ENCODE measurements at places on chromosomes 4 and X. TPM values are rescaled to one million over a fixed set of nuclear protein-coding genes. Genes with fewer than 3 reads are reported as not detected.

DNA sequence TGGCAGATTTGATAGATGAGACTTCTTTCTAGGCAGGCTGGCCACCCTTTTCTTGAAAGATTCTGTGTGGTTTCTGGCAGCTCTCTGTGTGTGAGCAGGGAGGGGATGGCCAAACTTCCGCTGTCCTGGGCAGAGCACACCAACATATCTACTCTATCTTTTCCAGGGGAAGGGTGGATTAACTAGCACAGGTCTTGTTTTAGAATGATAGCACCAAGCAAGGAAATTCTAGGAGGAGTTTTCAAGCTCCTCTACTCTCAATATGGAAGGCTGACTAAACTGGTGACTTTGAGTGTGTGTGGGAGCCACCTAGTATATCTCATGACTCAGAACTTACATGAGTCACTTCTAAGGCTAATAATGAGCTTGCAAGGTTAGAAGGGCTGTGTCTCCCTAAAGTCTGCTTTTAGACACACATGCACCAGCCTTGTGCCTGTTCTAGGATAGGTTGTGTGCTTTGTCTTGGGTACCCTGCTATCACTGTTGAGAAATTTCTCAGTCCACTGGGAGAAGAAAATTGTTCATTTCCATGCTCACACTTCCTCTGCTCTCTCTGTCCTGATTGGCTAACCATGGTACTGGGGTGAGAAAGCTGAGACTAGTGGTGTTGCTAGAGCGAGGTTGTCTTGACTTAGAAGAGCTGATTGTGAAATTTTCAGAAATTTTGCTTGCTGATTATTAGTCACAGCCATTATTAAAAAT is 72.9 kb downstream of the YIPF6 start:
- H3K36me3 ChIP-seq, result peaks cover 3% of the 10 kb centered on the region
- peak; percentile 15 for DNase-seq
- H3K27me3 ChIP-seq, result no peaks in the 10 kb centered on the region
- peak overlapping the region; percentile 65 for H3K27ac ChIP-seq

The PCDH11X gene
- total RNA-seq, result not detected

The GASK1B gene
- total RNA-seq, result not detected

DNA sequence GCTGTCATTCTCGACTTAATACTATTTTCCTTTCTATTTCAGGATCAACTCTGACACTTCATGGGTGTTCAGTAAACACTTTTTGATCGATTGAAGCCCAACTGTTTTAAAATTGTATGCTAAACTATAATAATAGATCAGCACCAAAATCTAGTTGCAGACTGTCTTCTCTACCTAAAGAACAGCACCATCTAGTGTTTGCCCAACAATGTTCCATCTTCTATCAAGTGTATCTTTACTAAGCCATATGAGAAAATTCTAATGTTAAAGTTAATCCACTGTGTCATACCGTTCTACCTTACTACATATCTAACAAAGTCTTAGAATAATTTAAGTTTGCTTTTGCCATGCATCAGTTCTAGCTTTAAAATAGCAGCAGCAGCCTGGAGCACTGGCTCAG is 113.0 kb upstream of the PRDX4 start:
- H3K27me3 ChIP-seq, result no peaks in the 10 kb centered on the region
- no peaks in the 10 kb centered on the region for H3K4me1 ChIP-seq
- no peaks in the 10 kb centered on the region for H3K36me3 ChIP-seq
- H3K4me3 ChIP-seq, result no peak overlapping the region

All from activated CD4-positive, alpha-beta memory T cell treated with anti-CD3 and anti-CD28 coated beads, Interleukin-2, amount 10 ng/mL, durations not matched to agents 7 days and 5 days (primary cell).